Stomach (tissue), 19 donors: ENCODE measurements at places on chromosomes 16 and 17. TPM values are rescaled to one million over a fixed set of nuclear protein-coding genes. Genes with fewer than 3 reads are reported as not detected.

EPX gene
- not detected for polyA plus RNA-seq

MYH2 gene
- polyA plus RNA-seq: 1.4 TPM

SEC14L5 gene
- polyA plus RNA-seq: 0.15 TPM

AGRP gene
- not detected for polyA plus RNA-seq

SLC25A19 gene
- polyA plus RNA-seq: 16.5 TPM

CNGB1 gene
- polyA plus RNA-seq: not detected

PRDM7 gene
- polyA plus RNA-seq: not detected

NECAB2 gene
- 0.65 TPM for polyA plus RNA-seq

TBX4 gene
- 0.08 TPM for polyA plus RNA-seq

SGCA gene
- 24.3 TPM for polyA plus RNA-seq

ALG1 gene
- 9.6 TPM for polyA plus RNA-seq

CDK3 gene
- polyA plus RNA-seq: 17.2 TPM

ACSM2B gene
- not detected for polyA plus RNA-seq

KRTAP16-1 gene
- polyA plus RNA-seq: not detected

SLFN14 gene
- polyA plus RNA-seq: not detected

SPAG5 gene
- polyA plus RNA-seq: 4.4 TPM

TBC1D3C gene
- polyA plus RNA-seq: 6.7 TPM

ZMYND15 gene
- not detected for polyA plus RNA-seq

ADAP2 gene
- polyA plus RNA-seq: 1.8 TPM

NPIPA5 gene
- polyA plus RNA-seq: 4.1 TPM

EVI2A gene
- polyA plus RNA-seq: 14.5 TPM

FOXL1 gene
- polyA plus RNA-seq: 6.7 TPM
